HCT116 (cell line): ENCODE measurements at places on chromosomes 7 and 10. TPM values are rescaled to one million over a fixed set of nuclear protein-coding genes. Genes with fewer than 3 reads are reported as not detected.

GRCh38 chr7:49001610-49002033 is 77.3 kb downstream of the CDC14C start:
- DNase-seq = no peak
- no peak overlapping the region for H3K27ac ChIP-seq
- no peaks in the 10 kb centered on the region for H3K27me3 ChIP-seq
- H3K4me3 ChIP-seq = no peak overlapping the region
- H3K36me3 ChIP-seq = no peaks in the 10 kb centered on the region

DNA sequence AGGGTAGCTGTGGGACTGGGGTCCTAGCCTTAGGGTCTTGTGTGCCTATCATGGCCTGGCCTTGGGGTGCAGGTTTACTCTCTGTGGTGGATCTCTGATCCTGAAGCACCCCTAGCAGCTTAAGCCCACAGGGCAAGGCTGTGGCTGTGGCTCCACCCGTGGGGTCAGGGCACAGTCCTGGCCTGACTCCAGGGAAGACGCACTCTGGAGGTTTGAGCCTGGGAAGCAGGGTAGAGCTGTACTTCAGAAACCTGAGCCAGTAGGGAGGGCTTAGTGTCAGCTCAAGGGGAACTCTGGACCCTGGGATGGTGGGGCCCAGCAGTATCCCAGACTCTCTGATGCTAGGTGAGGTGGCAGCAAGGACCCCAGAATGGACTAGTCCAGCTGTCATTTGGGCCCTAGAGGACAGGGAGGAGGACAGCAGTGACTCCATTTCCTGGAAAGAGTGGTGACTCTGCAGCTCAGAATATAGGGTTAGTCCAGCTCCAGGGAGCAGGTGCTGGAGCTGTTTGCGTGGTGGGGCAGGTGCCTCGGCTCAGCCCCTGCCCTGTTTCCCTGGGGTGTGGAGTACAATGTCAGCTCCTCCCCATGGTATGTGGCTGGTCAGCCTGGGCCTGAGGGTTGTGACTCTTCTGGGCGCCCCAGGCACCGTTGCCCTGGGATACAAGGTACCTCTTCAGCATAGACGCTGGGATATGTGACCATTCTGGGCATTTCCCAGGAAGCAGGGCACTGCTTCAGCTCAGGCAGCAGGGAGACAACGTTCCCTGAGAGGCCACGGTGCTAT is 15.8 kb downstream of the GTPBP4 start:
- H3K36me3 ChIP-seq = peaks cover 86% of the 10 kb centered on the region
- no peaks in the 10 kb centered on the region for H3K27me3 ChIP-seq
- H3K4me3 ChIP-seq = no peak overlapping the region
- no peak for DNase-seq

GRCh38 chr7:3200504-3200903 is 100.5 kb upstream of the SDK1 start:
- no peak overlapping the region for H3K27ac ChIP-seq
- no peaks in the 10 kb centered on the region for H3K36me3 ChIP-seq
- no peak overlapping the region for H3K4me3 ChIP-seq
- DNase-seq = peak; percentile 12
- H3K27me3 ChIP-seq = no peaks in the 10 kb centered on the region
- no peaks in the 10 kb centered on the region for H3K4me1 ChIP-seq

DNA sequence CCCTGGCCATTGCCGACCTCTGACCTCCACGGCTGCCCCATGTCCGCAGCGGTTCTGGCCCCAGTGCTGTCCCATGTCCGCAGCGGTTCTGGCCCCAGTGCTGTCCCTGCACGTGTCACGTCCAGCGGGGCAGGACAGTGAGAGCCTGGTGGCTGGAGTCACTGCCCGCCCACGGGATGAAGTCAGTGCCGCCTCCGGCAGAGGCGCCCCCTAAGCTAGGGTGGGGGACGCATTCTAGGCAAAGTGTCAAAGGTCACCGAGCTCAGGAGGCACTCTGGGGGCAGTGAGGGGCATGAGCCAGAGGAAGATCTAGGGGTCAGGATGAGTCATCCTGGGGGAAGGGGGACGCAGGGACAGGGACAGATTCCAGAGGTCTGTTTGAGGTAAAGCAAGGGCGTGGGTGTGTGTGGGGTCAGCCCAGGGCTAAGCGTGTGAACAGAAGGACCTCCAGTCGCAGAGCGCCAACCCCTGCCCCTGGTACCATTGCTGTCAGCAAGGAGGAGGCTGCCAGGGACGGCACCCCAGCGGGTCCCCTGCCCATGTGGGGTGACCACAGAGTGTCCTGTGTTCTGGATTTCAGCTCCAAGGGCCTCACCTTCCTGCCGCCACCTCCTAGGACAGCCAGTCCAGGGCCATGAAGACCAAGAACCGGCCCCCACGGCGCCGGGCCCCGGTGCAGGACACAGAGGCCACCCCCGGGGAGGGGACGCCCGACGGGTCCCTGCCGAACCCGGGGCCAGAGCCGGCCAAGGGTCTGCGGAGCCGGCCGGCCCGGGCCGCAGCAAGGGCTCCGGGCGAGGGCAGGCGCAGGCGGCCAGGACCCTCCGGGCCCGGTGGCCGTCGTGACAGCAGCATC is 665 bp downstream of the BHLHA15 start:
- peak overlapping the region; percentile 72 for H3K4me3 ChIP-seq
- peak overlapping the region; percentile 57; the same call in 1 of the 2 replicates for H3K27ac ChIP-seq
- no peak for DNase-seq
- no peaks in the 10 kb centered on the region for H3K27me3 ChIP-seq
- H3K36me3 ChIP-seq = peaks cover 2% of the 10 kb centered on the region; the same call in 1 of the 2 replicates
- H3K4me1 ChIP-seq = 0 out of 2 replicates have a peak, but pooled peaks cover 3% of the 10 kb centered on the region

GRCh38 chr10:103584216-103585010 is 90.9 kb downstream of the NEURL1 start:
- no peaks in the 10 kb centered on the region for H3K36me3 ChIP-seq
- no peaks in the 10 kb centered on the region for H3K27me3 ChIP-seq
- H3K4me3 ChIP-seq = no peak overlapping the region
- no peak for DNase-seq

GRCh38 chr7:52009181-52009580 is 692.6 kb upstream of the COBL start:
- DNase-seq = no peak
- no peaks in the 10 kb centered on the region for H3K27me3 ChIP-seq
- no peaks in the 10 kb centered on the region for H3K4me1 ChIP-seq

Gene LRRN3
- total RNA-seq = 0.07 TPM

Gene FKBP6
- total RNA-seq = not detected
